ENCODE measurements at places on chromosomes 3 and 15.

GRCh38 chr3:79167651-79168416 is 600.0 kb downstream of the ROBO1 start:
- DNase-seq, result no peak

GRCh38 chr3:114841515-114841914 is 305.6 kb downstream of the ZBTB20 start:
- no peak for DNase-seq

DNA sequence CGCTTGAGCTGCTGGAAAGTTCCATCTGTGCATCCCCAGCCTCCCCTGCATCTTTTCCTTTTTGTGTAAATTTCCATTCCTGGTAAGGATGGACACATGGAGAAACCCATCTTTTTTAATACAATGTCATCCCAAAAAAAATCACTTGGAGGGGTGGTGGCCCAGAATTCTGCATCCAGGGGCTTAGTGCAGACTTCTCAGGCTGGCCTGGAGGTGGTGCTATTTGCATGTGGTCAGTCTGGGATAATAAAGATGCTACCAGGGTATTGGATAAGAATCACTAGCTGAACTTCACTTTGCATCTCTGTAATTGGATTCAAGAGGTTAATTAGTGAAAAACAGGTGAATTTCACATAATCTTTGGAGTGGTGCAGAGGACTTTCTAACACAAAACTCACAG is 1.8 kb upstream of the ZSCAN2 start:
- DNase-seq, result no peak

DNA sequence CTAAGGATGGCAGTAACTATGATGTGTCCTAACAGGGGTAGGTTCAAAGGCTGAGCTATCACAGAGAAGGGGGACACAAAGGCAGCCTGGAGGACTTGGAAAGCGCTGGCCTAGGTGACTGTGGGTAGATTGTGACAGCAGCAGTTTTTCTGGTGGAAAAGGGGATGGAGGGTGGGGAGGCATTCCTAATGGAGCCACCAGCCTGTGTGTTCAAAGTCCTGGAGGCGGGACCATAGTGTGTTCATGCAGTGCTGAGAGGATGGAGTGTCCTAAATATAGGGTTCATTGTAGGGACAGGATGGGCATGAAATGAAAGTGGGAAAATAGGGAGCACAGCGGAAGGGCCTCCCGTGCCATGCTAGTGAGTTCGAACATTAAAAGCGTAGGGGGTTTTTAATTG is 51.5 kb upstream of the POLR2M start:
- no peak for DNase-seq

DNA sequence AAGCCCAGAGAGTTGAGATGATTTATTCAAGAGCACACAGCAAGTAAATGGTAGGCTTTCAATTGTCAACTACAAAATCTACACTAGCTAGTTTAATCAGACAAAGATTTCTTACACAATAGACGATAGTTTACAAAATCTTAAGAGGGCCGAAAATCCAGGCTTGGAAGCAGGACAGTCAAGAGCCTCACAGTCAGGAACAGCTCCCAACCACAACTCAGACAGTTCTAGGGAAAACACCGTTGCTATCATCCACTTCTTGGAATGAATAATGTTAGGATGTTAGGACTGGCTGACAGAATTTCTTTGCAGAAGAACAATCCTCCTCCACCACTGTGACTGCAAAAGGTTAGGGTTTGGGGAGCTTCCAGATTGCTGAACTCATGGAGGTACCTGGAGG is 290.8 kb upstream of the ZPLD1 start:
- DNase-seq, result no peak
